ENCODE measurements at places on chromosomes 7 and 10.

- DNase-seq = no peak
Measured at GRCh38 chr7:32915041-32915536, 23.5 kb upstream of the KBTBD2 start.

DNA sequence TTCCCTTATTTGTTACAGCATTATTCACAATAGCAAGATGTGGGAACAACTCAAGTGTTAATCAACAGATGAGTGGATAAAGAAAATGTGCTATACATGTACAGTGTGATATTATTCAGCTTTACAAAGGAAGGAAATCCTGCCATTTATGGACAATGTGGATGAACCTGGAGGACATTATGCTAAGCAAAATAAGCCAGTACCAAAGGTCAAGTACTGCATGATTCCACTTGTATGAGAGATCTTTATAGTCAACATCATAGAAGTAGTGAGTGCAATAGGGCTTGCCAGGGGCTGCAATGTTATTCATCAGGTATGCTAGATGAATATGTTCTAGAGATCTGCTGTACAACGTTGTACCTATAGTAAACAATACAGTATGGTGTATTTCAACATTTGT lies 138.5 kb upstream of the AGR3 start:
- no peak for DNase-seq

DNA sequence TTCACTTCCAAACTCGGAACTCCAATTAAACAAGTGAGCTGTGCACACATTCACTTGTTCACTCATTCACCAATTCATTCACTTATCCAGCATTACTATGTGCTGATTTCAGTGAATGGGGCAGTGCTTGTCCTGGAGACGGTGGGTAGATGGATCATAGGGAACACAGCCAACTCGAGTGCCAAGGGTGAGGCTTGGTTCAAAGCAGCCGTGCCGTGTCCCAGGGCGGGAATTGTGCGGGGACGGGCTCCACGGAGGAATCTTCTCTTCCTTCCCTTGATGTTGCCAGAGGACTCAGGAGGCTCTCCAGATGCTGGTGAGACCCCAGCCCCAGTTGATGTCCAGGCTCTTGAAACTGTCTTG lies 2.9 kb downstream of the SH2D4B start:
- DNase-seq = no peak

- peak; percentile 40 for DNase-seq
Measured at GRCh38 chr7:134593530-134594392, 44.9 kb downstream of the AKR1B15 start.

GRCh38 chr10:102458656-102459055 lies 7.3 kb upstream of the C10orf95 start:
- DNase-seq = no peak

DNA sequence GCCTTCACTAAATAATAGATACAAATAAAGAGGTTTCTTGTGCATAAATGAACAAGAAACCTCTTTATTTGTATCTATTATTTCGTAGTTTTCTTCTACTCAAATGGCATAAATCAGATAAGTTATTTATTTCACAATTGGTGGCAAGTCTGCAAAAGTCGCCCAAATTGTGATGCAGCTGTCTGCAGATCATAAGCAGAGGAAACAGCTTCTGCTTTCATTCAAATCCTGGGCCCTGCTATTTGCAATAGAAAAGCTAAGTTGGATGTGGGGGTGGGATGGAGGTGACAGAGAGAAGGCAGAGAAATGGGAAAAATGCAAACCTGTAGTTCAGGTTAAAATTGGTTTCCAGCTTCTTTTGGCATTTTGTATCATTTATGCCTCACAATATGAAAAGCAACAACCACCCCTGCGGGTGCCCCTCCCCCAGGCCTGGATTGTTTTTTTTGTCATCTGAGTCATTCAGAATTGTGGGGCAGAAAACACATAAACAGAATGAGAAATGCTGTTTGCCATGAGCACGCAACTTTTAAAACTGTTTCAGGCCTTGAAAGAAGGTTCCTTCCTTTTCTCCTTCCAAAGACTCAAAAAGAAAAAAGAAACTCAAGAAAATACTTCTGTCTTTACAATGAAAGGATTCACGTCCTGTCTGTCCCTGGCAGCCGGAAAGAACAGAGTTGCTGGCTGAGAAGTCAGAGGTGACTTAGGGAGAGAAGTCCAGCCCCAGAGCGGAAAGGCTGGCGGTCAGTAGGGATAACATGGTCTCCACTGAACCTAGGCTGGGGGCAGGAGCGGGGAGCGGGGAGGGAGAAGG lies 132.9 kb downstream of the BAMBI start:
- DNase-seq = peak; percentile 47

- no peak for DNase-seq
Measured at GRCh38 chr10:124378271-124378670, 40.5 kb downstream of the OAT start.

DNA sequence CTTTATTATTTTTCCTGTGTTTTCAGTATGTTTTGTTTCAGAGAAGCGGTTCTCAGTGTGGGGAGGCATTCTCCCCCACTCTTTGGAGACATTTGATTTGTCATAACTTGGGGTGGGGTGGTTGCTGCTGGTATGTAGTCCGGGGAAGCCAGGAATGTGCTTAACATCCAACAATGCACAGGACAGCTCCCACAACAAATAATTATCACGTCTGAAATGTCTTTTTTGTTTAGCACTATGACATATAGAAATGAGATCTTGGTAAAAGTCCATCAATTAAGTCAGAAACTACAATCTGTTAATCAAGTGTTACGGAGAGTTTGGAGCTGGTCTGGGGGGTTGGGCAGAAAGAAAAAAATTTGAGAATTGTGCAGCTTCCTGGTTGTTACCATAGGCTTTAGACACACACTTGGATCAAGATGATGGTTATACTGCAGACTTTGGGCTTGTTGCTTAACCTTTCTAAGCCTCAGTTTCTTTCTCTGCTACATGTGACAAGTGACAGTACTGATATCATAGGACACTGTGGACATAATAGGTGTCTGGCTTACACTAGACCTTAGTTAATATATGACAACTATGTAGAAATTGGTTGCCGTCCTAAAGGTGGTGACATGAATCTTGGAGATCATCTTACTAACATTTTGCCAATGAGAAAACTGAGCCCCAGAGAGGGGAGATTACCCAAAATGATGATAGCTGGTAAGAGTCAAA lies 113.7 kb downstream of the LRMDA start:
- no peak for DNase-seq

- DNase-seq = no peak
Measured at GRCh38 chr10:102642736-102643335, 1.4 kb upstream of the TRIM8 start.

GRCh38 chr10:132685921-132686680 lies 99.8 kb downstream of the NKX6-2 start:
- no peak for DNase-seq

GRCh38 chr10:91381257-91381891 lies 28.8 kb upstream of the HECTD2 start:
- DNase-seq = peak; percentile 47

DNA sequence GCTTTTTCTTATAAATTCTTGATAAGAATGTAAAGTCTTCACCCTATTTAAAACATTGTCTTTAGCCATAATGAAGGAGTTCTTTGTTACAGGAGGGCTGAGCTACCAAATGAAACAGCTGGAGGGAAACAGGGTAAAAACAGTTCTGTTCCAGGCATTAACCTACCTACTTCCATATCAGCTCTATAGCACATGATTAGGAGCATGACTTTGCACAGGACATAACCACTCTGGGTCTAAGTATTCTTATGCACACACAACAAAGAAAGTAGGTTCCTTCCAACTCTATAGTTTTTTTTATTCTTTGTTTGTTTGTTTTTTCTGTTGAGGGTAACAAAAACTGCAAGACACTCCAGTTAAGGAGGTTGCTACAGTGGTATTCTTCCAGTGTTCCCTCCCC lies 52.7 kb downstream of the SCIN start:
- DNase-seq = no peak

DNA sequence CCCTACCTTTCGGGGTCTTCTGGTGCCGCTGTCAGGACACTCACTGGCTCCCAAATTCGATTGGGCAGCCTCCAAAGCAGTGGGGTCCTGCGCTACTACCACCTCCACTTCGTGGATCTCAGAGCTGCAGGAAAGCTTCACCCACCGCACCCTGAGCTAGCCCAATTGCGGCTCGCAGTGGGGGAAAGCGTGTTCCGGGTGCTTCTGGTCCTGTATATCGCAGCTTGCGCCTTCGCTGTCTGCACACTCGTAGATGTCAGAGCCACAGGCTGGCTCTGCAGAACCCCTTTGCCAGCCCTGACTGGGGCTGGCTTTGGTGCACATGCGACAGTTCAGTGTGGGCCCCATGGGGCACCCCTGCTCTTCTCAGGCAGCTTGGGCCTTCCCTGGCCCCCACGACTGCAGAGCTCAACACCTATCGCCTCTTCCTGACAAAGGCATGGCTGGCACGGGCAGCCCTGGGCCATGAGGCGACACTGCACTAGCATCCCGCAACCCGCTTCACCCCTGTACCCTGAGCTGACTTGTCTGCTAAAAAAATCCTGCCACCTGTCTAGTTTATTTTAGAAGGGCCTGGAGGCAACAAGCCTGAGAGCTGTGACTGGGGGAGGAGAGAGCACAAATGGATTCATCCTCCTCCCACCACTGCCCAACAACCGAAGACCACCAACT lies 78.7 kb upstream of the ABI1 start:
- DNase-seq = no peak

DNA sequence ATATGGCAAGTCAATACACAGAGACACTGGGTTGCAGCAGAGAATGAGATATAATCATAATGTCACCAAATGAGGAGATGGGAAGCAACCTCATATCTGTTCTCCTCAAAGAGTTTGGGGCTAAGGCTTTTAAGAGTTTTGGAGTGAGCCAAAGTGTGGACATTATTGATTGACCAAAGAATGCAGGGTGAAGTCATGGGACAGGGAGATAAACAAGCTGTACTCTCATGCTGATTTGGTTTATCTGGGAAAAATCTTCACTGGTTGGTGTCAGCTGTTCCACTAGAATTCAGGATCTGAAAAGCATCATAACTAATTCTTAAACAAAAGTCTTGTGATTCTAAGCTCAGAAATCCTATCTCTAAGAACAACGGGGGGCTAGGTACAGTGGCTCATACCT lies 585.9 kb upstream of the NRP1 start:
- DNase-seq = no peak

DNA sequence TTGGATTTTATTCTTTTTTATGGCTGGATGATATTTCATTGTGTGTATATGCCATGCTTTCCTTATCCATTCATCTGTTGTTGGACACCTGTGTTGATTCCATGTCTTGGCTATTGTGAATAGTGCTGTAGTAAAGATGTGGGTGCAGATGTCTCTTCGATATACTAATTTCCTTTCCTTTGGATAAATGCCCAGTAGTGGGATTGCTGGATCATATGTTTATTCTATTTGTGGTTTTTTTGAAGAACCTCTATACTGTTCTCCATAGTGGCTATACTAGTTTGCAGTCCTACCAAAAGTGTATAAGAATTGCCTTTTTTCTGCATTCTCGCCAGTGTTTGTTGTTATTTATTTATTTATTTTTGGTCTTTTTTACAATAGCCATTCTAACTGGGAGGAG lies 159.8 kb downstream of the WNT2 start:
- DNase-seq = no peak

GRCh38 chr7:28136420-28136819 lies 44.2 kb downstream of the JAZF1 start:
- no peak for DNase-seq

- peak; percentile 77 for DNase-seq
Measured at GRCh38 chr7:10022957-10023356, 950.7 kb upstream of the PHF14 start.

- no peak for DNase-seq
Measured at GRCh38 chr10:122328676-122329075, 45.8 kb upstream of the PLEKHA1 start.

- no peak for DNase-seq
Measured at GRCh38 chr7:152442330-152442835, 6.6 kb upstream of the KMT2C start.

DNA sequence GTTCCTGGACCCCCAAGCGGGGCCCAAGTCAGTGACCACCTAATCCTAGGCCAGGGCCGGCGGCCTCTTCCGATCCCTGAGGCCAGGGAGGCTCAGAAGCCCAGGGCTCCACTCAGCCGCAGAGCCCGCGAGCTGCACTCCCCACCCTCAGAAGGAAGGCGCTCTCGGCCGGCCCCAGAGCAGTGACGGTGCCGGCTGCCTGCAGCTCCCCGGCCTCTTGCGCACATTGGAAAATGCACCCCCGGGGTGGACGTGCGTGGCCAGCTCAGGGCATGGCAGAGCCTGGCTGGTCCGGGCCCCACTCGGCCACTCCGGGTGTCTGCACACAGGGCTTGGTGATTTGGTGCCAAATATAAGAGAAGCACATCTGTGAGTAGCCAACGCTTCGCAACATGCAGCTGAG lies 269.1 kb downstream of the PTPRN2 start:
- DNase-seq = peak; percentile 42

- no peak for DNase-seq
Measured at GRCh38 chr10:110865809-110866482, 5.8 kb upstream of the PDCD4 start.

GRCh38 chr7:133355822-133356221 lies 102.9 kb downstream of the EXOC4 start:
- no peak for DNase-seq

GRCh38 chr10:76185471-76186301 lies 754.3 kb downstream of the LRMDA start:
- DNase-seq = peak; percentile 16

- peak; percentile 84 for DNase-seq
Measured at GRCh38 chr10:75111907-75112679, 637 bp downstream of the SAMD8 start.

DNA sequence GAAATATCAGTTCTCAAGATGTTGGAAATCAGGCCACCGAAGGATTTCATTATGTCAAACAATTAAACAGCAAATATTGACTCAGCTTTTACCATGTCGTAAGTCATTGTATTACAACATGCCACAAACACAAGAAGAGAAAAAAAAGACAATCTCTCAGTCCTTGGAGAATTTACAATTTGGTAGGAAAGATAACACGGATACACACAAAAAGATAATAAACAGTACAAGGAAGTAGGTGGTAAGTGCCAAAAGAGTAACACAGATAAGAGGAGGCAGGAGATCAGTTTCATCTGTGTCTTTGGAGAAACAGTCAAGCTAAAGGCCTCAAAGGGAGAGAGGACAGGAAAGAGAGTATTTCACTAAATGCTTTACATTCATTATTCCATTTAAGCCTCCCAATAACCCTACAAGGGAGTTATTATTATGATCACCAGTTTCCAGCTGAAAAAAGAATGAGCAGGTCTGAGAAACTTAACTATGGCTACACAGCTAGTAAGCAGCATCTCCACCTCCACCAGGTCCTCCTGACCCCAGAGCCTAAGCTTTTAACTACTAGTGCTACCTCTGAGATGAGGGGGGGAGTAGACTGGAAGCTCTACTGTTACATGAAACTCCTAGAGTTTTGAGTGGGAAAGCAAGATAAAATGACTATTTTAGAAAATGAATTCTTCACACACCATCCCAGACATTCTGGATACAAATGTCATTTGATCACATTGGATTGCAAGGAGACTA lies 13.9 kb upstream of the DNAJC1 start:
- peak; percentile 83 for DNase-seq

DNA sequence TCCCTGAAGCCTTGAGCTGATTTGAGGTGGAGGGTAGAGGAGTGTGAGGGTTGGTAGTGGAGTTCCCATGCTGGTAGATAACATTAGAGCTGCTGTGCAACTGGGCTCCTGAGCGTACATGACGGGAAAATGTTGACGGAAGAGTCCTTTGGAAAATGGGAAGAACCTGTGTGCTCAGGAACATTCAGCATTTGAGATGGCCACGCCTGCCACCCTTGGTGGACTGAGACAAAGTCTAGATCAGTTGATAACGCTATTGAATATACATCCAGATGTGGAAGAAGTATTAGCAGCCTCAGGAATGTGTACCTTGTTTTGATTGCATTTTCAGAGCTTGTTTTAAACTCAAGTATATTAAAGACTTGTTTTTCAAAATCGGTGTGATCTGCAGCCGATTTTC lies 16.1 kb downstream of the PCBD1 start:
- DNase-seq = no peak
